ENCODE measurements at places on chromosomes 1 and 21.
A peak's percentile ranks its signal among the peaks of the same experiment; 100 is the strongest.

- no peak for DNase-seq
Measured at GRCh38 chr21:27421654-27422053, 454.8 kb upstream of the ADAMTS5 start.

DNA sequence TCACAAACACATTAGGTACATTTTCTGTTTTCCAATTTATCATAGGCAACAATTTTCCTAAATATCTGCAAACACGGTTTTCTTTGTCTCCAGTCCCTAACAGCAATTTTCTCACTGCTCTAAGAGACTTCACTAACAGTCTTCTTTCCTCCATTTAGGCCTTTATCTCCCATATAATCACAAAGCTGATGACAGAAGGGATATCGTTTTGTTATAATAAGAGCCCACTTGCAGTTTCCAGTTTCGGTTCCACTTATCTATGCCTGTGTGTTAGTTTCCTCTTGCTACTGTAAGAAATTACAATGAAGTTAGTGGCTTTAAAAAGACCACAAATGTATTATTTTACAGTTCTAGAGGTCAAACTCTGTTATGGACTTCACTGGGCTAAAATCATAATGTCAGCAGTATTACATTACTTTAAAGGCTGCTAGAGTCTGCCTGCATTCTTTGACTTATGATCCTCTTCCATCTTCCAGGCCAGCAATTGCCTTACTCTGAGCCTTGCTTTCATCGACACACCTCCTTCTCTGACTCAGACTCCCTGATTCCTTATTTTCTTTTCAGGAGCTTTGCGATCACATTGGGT lies 549.3 kb downstream of the NCAM2 start:
- peak; percentile 10 for DNase-seq

DNA sequence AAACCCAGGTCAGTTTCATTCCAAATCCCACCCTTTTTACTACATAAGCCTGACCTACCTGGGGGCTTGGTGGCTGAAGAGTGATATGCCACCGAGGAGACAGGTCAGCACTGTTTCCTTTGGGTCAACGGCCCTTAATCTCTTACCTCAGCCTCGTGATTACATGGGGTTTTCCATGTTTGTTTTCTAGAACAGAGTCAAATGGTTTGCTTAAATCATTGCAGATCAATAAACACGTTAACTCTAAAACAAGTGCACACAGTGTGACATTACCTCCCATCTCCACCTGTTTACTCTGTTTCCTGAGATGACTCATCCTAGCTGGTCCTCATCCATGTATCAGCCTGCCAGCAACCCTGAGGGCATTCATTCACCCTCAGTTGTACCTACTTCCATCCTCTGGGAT lies 40.8 kb upstream of the TP53BP2 start:
- no peak for DNase-seq

- peak; percentile 32 for DNase-seq
Measured at GRCh38 chr1:150574260-150575071, 4.9 kb downstream of the MCL1 start.

- DNase-seq, result no peak
Measured at GRCh38 chr1:17281775-17282181, 26.2 kb upstream of the PADI4 start.

- DNase-seq, result no peak
Measured at GRCh38 chr21:39388811-39389155, 39.9 kb upstream of the HMGN1 start.

DNA sequence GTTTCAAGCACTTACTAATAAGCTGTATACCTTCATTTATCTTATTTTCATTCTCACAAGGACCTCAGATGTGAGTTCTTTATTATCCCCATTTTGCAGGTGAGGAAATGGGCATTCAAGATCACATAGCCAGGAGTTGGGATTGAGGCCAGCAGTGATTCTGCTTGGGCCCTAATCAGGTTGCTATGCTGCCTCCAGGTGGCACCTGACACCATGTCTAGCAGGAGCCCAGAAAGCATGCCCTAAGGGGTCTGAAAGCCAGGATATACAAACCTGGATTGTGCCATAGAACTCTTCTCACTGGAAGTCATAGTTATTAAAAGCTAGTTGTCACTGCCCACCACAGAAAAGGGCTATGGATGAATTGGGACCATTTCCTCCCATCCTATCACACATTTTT lies 61.1 kb downstream of the FYB2 start:
- DNase-seq, result no peak

GRCh38 chr21:34129039-34129891 lies 55.9 kb downstream of the MRPS6 start:
- DNase-seq, result peak; percentile 5

DNA sequence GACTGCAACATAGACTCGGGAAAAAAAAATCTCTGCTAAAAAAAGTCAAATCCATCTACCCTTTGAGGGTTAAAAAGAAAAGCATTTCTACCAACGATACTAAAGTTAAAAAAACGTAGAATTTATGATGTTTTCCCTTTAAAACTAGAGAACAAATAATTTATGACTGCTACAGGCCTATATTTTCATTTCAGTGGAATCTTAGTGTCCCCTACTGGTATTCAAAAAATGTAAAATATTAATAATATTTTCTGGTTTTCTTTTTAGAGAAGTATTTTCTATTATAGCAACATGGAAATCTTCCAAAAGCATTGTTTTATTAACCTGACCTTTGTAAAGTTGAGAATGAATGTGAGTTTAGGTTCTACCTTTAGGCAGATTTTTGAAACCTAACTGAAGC lies 1582.2 kb downstream of the MRPL39 start:
- DNase-seq, result no peak

All from NAMALWA (cell line).